Naive B cell (primary cell): ENCODE measurements at places on chromosomes 1 and 21.

- no peak for DNase-seq
These were observed 51.4 kb upstream of the GJA8 start for GRCh38 chr1:147851149-147851548.

- no peak for DNase-seq
These were observed 10.9 kb downstream of the TIMM17A start for GRCh38 chr1:201966171-201966570.

DNA sequence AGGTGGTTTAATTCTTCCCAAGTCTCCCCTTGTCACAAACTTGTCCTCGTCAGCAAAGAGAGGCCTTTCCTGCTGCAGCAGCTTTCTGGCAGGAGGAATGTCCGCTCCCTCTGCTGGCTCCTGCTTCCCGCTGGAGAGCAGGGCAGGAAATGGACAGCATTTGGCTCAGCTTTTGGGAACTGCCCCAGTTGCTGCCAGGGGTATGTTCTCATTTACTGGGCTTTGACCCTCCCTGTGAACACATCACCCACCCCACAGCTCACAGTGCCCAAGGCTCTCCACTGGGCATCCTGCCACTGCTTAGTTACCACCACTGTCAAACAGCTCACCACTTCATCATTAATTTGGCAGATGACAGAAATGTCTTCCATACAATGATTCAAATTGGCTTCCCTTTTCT lies 75.4 kb downstream of the MRPL37 start:
- no peak for DNase-seq

GRCh38 chr1:85085417-85085816 lies 37.1 kb upstream of the MCOLN3 start:
- no peak for DNase-seq

GRCh38 chr1:155177192-155177917 lies 3.7 kb downstream of the TRIM46 start:
- DNase-seq = no peak

DNA sequence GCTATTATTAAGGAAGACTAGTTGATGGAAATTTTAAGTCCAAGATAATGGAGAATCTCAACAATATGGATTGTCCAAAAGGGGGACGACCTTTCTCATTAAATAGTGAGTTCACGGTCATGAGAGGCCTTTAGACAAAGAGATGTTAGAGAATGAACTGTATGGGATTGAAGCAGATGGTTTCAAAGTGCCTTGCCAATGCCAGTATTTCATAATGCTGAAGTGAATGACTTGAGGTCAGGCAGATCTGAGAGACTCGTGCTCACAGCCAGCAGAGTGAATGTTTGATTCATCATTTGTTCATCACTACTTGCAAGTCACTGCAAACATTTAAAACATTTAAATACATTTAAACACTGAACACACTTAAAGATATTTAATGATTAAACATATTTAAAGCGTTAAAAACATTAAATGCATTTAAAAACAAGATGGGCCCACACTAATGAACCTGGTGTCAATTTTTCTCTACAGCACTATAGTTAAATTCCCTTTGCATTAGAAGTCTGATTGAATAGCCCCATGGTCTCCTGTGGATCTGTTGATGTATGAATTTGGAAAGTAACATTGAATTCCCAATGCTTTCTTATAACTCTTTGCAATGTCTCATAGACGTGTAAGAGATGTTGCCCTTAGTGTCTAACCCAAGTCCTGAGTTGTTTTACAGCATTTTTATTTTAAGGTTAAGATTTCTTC lies 80.7 kb downstream of the TGFB2 start:
- no peak for DNase-seq

- no peak for DNase-seq
These were observed 1353.9 kb downstream of the NCAM2 start for GRCh38 chr21:22352088-22352487.

DNA sequence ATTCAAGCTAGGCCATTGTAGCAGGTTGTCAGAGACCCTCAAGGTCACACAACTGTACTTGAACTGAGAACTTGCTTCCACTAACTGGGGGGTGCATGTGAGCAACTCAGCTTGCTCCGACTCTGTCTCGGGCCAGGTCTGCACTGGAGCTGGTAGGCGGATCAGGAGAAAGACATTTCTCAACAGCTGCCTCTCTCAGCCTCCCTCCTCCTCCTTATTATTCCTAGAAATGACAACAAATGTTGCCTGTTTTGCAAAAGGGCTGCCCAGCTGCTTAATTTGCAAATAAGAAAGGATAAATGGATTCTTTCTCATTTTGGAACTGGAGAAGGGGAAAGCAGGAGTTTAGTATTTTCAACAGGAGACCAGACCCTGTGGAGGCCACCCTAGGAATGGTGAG lies 140.5 kb downstream of the RHOU start:
- no peak for DNase-seq

DNA sequence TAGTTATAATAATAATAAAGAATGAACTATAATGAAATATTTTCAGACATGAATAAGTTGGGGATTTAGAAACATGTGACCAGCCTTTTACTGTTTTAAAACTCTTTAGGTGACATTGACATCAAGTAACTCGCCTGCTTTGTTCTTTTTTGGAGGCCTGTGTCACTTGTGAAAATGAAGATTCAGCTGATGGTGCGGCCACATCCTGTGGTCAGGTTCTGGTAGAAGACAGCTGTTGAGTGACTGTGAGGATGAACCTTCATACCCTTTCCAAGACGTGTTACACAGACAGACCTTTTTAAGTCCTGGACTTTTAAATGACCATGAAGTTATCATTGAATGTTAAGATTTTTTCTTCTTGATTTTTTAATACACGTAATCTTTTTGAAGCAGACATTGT lies 10.3 kb downstream of the UTS2 start:
- DNase-seq = no peak

DNA sequence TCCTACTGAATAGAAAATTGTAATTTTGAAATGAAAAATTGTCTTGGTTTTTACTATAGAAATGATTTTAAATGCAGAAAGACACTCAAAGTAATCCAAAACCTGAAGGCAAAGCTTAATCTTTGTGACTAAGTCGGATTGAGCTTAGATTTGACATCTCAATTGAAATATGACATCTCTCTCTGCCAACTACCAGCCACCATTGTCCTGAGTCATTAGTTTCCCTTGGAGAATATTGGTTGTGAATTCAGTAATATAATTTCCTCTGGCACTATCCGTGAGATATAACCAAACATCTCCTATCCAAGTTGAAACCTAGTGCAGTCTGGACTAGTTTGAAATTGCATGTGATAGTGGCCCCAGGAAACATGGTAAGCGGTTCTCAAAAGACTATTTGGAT lies 37.1 kb downstream of the PLA2G4A start:
- no peak for DNase-seq

DNA sequence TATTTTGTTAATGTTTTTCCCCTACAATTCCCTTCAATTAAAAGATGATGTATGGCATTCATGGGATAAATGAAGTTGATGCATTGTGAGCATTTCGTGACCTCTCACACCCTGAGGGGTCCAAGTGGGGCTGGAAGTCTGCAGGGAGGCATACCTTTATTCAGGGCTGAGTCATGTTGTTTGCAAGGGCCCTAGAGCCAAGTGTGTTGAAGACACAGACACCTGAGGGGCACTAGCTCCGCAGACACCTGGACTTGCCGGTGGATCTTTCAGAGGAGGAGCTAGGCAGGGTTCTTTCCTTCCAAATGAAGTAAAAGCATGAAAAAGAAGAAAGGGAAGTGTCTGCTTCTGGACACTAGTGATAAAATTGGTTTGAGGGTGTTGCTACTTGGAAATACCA lies 57.0 kb upstream of the RGS7 start:
- DNase-seq = no peak

DNA sequence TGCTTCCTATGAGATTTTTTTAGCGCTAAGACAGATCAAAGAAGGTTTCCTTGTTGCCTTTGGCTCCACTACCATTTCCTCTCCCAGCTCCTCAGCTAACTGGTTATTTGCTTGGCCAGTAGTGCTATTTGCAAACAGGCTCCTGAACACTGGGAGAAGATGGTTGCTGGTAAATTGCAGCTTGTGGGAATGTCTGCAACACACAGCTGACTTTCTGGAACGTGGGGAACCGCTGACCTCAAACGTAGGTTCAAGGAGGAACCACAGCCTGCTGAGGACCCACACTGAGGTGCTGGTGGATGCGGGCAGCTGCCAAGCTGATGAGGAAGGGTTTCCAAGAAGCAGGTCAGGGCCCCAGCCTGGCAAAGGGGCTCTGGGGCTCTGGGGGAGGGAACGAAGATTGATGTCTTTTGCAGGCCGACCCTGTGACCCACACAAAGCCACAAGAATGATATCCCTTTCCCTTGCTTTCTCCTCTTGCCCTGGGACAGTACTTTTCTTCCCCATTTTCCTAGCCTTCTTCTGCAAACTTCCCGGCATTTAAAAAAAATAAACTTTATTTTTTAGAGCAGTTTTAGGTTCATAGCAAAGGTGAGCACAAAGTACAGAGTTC lies 24.8 kb downstream of the GNG4 start:
- DNase-seq = no peak

- DNase-seq = no peak
These were observed 78.5 kb downstream of the HLCS start for GRCh38 chr21:36887963-36888362.

GRCh38 chr21:37082375-37082774 lies 9.3 kb downstream of the TTC3 start:
- DNase-seq = no peak

DNA sequence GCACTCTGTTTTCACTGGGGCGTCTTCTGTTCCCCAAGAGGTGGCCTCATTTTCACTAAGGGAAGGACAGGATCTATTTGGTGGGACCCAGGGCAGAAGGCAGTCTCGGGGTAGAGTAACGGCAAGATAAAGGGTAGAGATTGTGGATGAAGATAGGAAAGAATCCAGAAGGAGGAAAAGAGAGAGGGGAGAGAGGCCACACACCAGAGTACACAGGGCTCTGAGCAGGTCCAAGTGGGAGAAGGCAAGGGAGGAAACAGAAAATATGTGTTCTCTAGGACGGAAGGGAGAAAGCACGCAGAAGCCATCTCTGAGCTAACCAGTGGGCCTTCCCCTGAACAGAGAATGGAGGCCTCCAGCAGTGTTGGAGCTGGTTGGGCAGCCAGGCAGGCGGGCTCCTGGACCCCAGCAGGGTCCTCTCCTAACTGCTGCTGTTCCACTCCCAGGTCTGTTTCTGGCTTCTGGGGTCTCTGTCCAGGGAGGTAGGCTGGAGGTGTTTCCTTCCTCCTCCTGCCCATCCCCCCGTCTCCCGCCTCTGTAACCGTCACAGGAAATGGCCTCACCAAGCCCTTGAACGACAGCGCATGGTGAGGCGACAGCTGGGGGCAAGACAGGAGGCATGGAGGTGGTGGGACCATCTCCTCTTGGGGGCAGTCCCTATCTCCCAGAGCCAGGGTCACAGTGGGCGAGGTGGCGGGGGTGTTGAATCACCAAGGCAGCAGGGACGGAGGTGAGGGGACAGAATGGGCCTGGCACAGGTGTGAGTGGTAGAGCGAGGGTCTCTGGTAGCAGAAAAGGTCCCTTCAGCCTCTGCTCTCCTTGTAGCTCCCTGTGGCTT lies 649 bp downstream of the PTPN7 start:
- DNase-seq = peak; percentile 44

- no peak for DNase-seq
These were observed 364.9 kb downstream of the PRDM2 start for GRCh38 chr1:14064649-14065442.

GRCh38 chr1:115748401-115749150 lies 19.9 kb downstream of the CASQ2 start:
- no peak for DNase-seq

DNA sequence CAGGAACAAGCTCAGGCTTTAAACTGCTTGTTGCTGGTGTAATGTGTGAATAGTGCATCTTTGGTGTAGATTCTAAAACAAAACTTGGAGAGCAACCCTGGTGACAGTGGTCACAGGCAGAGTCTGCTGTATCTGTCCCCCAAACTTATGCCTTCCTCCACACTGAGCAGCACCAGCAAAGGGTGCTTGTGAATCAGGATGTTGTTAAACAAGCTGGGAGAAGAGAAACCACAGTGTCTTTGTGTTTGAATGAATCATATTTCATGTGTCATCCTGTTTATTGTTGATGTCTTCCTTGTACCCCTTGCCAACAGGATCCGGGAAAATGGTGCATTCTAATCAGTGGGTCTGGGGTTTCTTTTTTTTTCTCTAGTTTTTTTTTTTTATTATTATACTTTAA lies 91.9 kb upstream of the COG2 start:
- no peak for DNase-seq

DNA sequence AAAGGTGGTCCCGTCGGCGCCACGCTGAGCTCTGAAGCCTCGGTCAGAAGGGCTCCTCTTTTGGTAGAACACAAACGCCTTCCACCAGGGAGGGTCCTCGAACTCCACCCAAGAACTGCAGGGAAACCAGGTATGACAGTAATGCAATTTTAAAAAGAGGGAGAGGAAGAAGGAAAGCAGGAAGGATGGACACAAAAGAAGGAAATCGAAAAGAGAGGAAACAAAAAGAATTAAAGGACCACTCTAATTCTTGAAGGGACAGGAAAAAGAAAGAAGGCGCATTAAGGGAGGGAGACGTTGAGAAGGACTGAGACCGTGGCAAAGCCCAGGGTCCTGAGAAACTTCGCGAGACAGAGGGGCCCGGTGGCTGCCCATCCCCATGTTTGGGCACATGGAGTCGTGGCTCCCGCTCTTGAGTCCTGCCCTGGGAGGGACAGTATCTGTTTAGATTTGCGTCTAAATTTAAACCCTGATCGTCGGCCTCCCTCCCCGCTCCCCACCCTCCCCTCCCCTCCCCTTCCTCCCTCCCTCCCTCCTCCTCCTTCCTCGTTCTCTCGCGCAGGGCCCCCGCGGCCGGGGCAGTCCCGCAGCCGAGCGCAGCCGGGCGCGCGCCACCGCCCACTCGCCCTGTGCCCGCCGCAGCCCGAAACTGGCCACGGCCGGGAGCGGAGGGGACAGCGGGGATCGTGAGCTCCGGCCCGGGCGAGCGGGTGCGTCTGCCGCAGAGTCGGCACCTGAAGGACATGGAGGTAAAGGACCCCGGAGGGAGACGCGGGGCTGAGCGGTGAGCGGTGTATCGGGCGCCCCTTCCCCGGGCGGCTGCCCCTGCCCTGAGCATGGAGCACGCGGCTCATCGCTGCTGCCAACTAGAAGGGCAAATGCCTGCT lies at the start of gene RCSD1:
TSS of gene RCSD1 (plus strand) at position 552 of the 887 bp plus-strand sequence. CDS start at position 744, 192 bp downstream.
- DNase-seq = peak; percentile 72

- DNase-seq = no peak
These were observed 1.5 kb downstream of the PLK3 start for GRCh38 chr1:44801491-44802305.
